ENCODE measurements at places on chromosomes 1 and 21.

- no peaks in the 10 kb centered on the region for H3K36me3 ChIP-seq
- no peaks in the 10 kb centered on the region for H3K27me3 ChIP-seq
- H3K4me1 ChIP-seq: peaks cover 7% of the 10 kb centered on the region
- no peak overlapping the region for H3K4me3 ChIP-seq
Observed at GRCh38 chr1:228218513-228219244, 10.8 kb downstream of the OBSCN start.

- H3K36me3 ChIP-seq: no peaks in the 10 kb centered on the region
- no peak overlapping the region for H3K4me3 ChIP-seq
- peaks cover 6% of the 10 kb centered on the region for H3K4me1 ChIP-seq
Observed at GRCh38 chr1:230030122-230030821, 36.8 kb upstream of the GALNT2 start.

- H3K4me3 ChIP-seq: no peak overlapping the region
- H3K27me3 ChIP-seq: no peaks in the 10 kb centered on the region
- DNase-seq: no peak
- no peak overlapping the region for H3K27ac ChIP-seq
- H3K36me3 ChIP-seq: no peaks in the 10 kb centered on the region
Observed at GRCh38 chr1:69088571-69088970, 479.2 kb upstream of the LRRC7 start.

DNA sequence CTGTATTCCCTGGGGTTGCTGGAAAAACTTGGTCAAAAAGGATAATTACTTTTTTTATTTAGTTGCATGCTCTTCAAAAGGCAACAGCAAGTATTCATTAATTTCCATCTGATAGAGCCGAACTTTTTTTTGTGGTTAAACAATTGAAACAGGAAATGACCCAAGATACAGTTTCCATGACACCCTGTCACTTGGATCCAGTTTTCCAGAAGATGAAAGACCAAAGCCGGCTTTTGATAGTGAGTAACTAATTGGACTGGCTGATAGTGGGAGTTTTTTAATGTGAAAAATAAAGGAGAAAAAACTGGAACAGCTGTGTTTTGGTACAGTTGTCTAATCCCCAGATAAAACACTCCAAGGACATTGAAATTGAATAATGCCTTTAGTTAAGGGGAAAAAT lies 33.0 kb downstream of the CACHD1 start:
- H3K4me1 ChIP-seq: peaks cover 7% of the 10 kb centered on the region
- H3K4me3 ChIP-seq: no peak overlapping the region
- no peaks in the 10 kb centered on the region for H3K27me3 ChIP-seq

All from CD4-positive, alpha-beta memory T cell (primary cell).